ENCODE measurements at places on chromosomes 11 and 22.

- DNase-seq: no peak
These were observed 13.2 kb upstream of the MPZL2 start for GRCh38 chr11:118277312-118277711.

DNA sequence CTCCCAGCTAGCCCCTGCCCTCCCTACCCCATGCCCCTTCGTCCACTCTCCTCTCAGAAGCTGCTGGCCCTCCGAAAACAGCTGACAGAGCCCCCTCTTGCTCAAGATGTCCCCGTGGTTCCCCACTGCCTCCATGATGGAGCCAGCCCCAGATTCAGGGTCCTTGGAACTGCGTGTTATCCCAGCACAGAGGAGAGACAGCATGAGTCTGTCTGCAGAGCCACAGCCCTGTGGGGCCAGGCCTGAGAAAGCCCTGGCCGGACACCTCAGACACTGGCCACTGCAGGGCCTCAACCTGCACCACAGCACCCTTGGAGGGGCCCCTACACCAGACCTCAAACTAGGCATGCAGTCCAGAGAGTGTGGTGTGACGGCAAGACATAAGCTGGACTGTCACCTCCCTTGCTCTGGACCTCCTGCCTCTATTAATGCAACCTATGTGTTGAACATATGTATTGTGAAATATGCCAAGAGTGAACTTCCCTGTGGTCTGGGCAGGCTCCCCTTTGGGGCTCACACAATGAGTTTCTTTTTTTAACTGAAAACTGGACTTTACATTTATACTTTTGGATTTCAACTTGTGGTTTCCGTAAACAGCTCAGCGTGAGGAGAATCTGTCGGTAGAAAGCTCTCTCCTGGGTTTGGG is 9.6 kb downstream of the PNPLA5 start:
- DNase-seq: no peak

- DNase-seq: no peak
These were observed 19.4 kb downstream of the SUSD2 start for GRCh38 chr22:24200619-24201212.

DNA sequence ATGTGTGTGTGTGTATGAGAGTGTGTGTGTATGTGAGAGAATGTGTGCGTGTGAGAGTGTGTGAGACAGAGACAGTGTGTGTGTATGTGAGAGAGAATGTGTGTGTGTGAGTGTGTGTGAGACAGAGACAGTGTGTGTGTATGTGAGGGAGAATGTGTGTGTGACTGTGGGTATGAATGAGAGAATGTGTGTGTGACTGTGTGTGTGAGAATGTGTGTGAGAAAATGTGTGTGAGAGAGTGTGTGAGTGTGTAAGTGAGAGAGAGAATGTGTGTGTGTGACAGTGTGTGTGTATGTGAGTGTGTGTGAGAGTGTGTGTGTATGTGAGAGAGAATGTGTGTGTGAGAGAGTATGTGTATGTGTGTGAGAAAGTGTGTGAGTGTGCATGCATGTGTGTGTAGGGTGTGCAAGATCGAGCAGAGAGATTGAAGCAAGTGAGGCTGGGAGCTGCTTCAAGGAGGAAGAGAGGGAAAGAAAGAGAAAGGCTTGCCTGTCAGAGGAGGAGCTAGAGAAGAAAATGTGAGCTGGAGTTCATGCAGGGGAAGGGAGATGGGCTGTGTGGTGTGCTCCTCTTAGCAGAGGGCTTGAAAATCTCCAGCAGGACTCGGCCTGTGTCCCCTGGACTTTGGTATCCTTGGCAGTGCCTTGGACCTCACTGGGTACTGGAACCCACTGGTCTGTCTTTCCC is 27.7 kb upstream of the TP53I11 start:
- no peak for DNase-seq

- DNase-seq: no peak
These were observed 14.2 kb upstream of the APOA1 start for GRCh38 chr11:116851626-116852025.

- no peak for DNase-seq
These were observed 14.8 kb downstream of the CD3E start for GRCh38 chr11:118319337-118319707.

DNA sequence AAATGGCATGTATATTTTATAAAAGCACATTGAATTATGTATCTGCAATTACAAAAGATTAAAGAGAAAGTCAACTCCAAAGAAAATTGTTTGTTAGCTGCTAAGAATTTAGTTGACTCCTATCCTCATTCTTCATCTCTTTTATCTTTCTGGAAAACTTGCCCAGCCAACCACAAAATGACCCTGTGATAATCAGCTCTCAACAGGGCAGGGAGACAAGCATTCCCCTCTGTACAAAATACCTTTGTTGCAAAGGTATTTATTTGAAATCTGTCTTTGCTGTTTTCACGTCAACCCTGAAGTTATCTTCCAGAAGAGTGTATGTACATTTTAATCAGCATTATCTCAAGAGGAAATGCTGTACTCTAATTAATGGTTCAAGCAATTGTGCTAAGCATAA is 191.1 kb upstream of the DDI1 start:
- no peak for DNase-seq

DNA sequence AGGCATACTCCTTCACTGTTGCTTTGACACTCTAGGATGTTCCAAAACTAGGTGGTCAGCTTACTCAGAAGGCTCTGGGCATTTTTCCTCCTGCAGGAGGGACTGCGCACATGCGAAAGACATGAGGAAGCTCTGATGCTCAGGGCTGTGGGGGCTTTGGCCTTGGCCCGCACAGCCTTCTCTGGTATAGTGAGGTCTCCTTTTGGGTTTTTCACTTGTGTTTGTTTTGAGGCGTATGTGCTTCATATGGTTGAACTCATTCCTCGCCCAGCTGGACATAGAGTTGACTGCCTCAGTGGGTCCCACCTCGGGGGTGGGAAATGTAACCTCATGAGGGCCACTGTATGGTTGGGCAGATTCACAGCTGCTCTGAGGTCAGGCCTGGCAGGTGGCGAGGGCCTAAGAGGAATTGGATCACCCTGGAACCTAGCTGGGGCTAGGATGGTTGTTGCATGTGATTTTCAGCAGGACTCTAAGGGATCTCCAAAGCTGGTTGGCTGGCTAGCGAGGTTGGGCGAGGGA is 63.7 kb downstream of the PTPRJ start:
- no peak for DNase-seq

DNA sequence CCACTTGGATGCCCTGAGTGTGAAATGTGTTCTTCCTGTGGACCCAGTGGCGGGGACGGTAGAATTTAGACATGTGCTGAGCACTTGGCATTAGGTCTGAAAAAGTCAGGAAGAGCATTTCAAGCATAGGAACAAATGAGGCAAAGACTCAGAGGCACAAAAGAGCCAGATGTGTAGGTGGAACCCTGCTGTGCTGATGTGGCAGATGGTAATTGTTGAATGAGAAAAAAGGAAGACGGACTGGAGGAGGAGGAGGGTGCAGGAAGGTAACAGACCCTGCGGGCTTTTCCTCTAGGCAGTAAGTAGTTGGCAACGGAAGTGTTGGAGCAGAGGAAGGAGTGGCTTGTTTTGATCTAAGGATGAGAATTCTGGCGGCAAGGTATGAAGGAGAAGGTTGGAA is 985.8 kb downstream of the TBC1D22A start:
- no peak for DNase-seq

GRCh38 chr11:123390146-123390545 is 39.9 kb upstream of the GRAMD1B start:
- DNase-seq: no peak

- no peak for DNase-seq
These were observed 72.9 kb upstream of the YWHAH start for GRCh38 chr22:31871480-31871879.

DNA sequence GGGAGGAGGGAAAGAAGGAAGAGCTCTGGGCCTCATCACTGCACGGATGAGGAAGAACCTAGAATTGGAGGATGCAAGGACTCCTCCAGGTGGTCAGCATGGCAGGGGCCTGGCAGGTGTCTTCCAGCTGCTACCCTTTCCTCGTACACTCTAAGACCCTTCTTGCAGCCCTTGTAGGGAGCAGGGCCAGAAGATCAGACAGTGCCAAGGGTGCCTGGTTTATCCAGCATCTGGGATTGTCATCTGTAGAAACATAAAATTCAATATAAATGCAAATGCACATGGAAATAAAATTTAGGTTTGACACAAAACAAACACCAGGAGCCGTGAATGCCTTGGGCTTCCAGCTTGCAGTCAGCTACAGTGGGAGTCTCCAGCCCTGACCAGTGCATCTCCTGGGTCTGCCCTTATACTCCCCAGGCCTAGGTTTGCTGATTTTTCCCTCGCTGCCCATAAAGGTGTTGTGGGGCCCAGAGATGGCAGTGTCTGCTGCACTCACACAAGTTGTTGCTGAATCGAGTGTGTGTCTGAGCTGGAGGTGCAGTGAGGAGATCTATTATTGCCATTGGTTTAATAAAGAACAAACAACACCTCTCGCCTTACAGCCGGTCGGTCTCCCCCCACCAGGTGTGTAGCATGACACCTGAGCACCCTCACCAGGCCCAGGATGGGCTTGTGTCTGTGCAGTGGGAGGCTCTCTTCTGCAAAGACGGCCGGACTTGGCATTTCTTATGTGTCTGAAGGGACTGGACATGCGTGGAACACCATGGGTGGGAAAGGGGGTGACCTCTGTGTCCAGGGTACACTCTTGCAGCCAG is 87.1 kb downstream of the BCR start:
- DNase-seq: no peak

- DNase-seq: no peak
These were observed 19.4 kb upstream of the APLP2 start for GRCh38 chr11:130050257-130050656.

Measured in NCI-H2107 (cell line).